ENCODE measurements at places on chromosomes 16 and 17.

DNA sequence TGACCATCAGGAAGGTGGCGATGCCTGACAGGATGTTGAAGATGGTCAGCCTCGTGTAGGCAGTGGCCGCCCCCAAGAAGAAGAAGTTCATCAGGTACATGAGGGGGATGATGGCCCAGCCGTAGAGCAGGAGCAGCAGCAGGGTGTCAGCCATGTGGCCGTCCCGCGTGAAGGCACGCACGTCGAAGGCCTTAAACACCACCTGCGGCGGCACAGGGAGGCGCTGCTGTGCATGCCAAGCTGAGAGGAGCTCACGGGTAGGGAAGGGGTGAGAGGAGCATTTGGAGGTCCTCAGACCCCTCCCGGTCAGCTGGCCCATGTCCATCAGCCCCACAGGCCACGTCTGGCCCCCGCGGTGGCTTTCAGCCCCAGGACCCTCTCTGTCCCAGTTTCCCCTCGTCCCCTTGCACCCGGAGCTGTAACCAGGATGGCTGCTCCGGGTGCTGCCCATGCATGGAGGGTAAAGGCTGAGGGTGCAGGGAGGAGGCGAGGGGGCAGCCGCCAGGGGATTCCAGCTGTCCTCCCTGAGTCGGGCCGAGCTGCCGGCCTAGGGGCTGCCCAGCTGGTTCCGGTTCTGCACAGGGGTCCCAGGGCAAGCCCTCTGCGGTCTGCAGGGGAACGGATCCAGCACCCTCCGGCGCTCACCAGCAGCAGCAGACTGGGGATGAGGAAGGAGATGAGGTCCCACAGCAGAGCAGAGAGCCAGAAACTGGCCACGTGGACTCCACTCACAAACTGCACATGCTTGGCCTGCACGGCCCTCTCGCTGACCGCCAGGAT lies 17.1 kb upstream of the RNPS1 start:
- DNase-seq = no peak

- DNase-seq = no peak
Measured at GRCh38 chr17:41627316-41628072, 3.1 kb upstream of the KRT17 start.

DNA sequence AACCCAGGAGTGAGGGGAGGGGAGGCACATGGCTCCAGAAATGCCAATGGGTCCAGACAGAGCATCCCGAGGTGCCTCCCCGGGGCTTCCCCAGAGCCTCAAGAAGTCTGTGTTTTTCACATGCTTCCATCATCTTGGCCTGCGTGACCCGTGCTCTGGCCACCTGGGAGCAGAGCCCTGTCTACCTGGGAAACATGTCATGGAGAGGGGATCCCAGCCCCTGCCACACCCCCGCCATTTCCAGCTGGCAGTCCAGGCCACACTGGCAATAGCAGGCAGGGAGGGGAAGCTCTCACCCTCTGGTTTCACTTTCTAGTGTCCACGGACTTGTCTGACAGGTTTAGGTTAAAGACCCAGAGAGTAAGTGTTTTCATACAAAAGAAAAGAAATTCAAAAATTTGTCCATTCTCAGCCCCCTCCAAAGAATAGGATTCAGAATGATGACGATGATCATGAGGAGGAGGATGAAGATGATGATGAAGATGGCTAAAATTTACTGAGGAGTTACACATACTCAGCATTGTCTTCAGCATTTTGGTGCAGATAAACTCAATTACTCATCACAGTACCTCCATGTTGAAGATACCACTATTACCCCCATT lies 9.0 kb downstream of the SMIM5 start:
- no peak for DNase-seq

GRCh38 chr17:71260366-71260940 lies 860.4 kb upstream of the SOX9 start:
- no peak for DNase-seq

GRCh38 chr17:76013377-76013932 lies 12.8 kb downstream of the CDK3 start:
- DNase-seq = no peak

DNA sequence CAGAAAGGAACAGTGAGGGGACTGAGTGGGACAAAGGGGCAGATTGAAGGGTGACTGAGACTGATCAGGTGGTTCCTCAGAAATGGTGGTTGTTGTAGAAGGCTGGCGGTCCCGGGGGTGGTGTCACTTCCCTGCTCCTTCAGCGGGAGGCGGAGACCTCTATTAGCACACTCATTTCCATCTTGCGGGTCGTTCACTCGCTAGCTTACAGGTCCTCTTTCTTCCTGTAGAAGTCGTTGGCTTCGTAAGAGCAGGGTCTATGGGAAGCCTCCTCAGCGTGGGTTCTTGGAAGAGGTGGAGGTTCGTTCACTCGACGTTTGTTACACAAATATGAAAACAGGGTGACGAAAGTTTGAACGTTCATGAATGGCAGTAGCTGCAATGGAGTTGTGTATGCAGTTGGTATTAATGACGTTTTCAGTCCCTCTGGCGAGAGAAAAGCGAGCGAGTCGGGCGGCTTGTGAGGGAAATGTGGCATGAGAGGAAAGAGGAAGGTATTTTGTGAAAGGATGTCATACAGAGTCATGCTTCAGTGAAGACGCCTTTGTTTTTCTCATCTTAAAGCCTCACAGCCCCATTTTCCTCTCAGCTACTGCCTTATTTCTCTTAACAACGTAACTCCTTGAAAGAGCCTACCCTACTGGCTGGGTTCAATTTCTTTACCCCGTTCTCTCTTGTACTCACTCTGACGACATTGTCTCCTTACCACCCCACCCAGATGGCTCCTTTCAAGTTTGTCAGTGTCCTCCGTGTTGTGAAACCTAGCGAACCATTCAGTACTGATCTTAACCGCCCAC lies 667 bp downstream of the EFCAB13 start:
- DNase-seq = peak; percentile 63

DNA sequence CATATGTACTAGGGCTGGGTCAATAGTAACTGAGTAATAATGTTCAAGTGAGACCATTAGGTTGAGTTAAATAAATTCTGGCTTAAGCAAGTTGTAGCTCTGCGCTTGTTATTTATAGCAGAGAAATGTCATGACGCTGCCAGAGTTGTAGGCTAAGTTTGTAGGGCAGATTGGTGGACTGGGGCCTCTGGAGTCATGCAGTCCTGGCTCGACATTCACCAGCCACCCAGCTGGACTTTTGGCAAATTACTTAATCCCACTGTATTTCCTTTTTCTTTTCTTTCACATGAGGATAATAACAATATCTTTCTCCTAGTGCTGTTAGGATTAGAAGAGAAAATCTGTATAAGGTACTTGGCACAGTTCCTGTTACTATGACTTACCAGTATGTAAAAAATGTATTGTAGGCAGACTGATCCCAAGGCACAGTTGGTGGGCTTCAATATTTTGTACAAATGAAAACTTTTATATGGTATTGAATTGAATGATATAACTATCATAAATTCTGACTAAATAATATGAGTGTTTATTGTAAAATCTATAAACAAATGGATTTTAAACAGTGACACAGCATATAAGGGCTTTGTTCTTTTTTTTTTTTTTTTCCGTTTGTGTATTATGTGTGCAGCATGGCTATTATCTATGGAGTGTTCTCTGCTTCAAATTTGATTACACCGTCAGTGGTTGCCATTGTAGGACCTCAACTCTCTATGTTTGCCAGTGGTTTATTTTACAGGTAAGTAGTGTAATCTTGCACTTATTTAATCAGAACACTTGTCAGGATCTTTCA lies 2.6 kb downstream of the MFSD11 start:
- DNase-seq = no peak

GRCh38 chr17:55363033-55363432 lies 58.6 kb downstream of the MMD start:
- no peak for DNase-seq

DNA sequence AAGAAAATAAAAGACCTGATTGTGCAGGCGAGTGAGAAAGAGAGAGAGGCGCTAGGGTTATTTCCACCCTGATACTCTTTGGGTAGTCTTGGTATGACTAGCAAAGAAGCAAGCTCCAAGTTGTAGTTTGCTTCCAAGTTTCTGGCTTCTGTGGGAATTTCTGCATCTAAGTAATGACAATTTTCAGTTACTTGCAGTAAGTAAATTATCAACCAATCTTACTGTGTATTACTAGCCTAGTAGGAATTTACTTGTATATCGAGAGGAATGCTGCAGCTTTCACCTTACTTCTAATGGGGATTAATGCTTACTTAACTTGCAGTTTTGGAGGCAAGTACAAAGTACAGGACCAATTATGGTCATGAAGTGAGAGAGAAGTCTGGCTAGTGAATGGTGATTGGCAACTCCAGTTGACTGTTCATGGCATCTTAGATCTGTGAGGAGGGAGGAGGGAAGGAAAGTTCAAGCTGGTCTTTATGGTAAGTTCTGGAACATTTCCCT lies 31.9 kb downstream of the TENT4B start:
- no peak for DNase-seq

DNA sequence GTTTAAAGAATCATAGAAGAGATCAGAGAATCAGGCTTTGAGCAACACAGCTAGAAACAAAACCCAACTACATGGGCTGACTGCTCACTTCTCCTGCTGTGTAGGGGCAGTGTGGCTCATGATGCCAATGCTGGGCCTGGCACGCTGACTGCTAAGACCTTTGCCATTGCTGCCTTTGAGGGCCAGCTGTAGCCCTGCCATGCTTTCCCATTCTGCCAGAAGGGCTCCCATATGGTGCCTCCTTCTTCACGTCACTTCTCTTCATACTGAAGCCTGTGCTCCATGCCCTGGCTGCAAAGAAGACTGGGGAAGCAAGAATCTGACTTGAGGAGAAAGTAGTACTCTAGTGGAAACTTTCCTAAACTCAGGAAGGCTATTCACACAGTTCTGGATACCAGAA lies 232.9 kb downstream of the UTP18 start:
- no peak for DNase-seq
